ENCODE measurements at places on chromosomes 1 and 21.

- DNase-seq = no peak
Observed at GRCh38 chr1:205530116-205530515, 25.6 kb downstream of the CDK18 start.

DNA sequence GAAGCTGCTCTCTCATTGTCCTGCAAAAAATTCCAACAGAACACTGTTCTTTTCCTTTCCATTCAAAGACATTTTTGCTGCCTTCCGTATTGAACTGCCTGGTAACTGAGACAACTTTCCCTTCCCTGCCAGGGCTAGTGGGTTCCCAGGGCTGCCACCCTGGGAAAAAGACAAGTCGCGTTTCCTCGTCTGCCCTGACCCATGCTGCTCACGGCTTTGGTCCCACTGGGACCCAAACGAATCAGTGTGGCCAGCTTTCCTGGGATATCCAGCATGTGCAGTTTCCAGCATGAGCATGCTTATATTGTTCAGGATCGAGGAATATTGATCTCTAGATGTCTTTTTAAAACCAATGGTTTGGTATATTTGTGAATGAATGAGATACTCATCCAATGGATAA lies 18.2 kb downstream of the SOX13 start:
- no peak for DNase-seq

GRCh38 chr1:209349363-209350308 lies 233.9 kb upstream of the CAMK1G start:
- no peak for DNase-seq

GRCh38 chr1:232413674-232414073 lies 216.3 kb downstream of the SIPA1L2 start:
- no peak for DNase-seq

DNA sequence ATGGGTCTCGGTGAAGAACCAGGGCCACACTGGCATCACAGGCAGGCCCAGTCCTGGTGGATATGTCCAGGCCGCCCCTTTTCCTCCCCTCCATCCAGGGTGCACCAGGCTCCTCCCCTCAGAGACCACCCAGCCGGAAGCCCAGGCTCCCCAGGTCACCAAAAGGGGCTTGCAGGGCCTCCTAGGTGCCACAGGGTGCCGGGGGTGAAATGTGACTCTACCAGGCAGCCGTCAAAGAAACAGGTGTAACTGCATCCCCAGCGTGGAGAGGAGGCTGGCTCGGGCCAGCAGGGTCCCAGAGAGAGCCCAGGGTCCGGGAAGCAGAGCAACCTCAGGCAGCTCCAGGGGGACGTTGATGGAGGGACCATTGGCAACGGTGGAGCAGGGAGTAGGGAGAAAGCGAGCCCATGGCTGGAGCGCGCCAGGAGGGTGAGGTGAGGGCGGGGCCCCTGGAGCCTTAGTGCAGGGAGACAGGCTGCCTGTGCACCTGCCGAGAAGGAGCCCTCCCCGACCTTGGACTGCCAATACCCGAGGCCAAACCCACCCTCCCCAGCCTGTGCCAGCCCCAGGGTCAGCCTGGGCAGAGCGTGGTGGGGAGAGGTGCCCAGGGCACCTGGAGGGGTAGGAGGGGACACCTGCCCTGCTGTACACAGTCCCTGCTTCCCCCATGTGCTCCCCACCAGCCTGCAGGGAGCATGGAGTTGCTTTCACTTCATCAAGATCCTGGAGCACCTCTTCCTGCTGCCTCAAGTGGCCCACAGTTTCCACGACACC lies 48.3 kb upstream of the POFUT2 start:
- DNase-seq = no peak

DNA sequence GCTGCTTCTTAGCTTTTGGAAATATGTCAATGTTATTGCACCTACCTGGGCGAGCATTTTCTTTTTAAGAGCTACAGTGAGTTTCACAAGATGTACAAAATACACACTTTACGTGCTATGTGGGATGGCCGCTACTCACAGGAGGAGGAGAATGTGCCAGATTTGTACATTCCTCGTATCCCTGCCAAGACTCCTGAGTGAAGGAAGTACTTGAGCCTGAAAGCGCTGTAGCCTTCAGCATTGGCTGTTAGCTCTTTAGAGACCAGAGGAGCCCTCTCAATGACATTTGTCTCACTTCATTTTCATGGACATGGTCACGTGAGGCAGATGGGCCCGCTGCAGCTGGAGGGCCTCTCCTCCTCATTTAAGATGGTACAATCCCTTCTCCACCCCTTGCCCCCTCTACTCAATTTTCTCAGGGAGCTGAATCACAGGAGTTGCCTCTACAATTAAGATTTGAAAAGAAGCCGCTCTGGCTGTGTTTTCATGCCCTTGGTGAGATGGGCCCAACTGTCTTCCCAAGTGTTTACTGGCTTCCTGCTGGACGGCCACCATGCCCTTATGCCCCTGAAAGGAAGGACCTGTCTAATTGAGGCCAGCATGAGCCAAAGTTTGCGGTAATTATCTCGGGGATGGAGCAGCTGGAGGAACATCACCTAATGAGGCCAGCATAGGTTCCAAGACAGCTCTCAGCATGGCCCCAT lies 442.6 kb downstream of the PRDM2 start:
- DNase-seq = no peak

- DNase-seq = no peak
Observed at GRCh38 chr1:34726861-34727260, 28.0 kb upstream of the GJB5 start.

DNA sequence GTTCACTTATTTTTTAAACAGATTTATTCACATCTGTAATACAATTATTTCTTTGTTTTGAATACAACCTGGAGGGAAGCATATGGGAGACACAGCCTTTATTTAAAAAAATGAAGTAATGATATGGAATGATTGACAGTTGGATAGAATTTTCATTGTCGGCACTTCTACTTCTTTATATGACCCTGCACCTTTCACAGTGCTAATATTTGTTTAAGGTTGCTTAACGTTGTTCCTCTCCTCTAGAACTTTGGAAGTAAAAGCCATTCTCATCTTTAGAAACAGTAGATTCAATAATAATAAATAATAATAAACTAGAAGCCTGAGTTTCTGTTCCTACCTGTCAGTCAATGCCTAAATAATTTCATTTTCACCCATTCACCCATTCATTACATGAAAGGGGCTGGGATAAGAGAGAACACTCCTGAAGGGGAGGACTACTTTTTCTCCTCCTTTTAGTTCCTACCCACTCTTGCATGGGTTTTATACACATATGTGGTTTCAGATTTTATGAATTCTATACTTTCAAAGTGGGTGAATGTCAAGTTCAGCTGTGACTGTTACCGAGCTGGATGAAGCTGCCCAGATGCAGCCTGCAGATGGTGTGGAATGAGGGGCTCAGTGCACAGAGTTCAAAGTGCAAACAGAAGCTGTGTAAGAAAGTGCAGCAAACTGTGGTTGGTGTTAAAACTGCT lies 9.4 kb downstream of the RUNX1 start:
- DNase-seq = no peak

GRCh38 chr1:14222086-14222485 lies 376.4 kb upstream of the KAZN start:
- no peak for DNase-seq

DNA sequence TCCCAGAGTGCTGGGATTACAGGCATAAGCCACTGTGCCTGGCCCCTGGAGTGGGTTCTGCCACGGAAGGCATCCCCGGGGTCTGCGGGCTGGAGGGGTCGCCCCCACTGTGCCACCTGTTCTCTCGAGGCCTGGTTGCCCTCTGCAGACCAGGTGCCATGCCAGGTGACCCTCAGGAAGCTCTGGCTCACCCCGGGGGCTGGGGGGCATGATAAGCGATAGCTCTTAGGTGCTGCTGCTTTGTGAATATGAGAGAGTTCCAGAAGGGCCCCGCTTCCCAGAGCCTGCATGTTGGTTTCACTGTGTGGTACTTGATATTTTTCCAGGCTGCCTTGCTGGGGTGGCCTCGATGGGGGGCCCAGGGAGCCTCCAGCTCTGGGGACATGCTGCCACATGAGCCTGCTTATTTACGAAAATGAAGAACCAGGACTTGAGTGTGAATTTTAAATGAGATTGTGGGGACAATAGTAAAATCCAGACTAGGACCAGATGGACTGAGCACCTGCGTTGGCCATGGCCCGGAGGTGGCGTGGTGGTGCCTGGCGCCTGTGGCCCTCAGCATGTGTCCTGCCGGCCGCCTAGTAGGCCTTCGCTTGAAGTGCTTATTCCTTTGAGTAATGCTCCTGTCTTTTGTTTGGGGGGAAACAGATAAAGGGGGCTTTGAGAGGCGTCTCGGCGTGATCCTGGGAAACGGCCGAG lies 7.3 kb downstream of the SKI start:
- no peak for DNase-seq

DNA sequence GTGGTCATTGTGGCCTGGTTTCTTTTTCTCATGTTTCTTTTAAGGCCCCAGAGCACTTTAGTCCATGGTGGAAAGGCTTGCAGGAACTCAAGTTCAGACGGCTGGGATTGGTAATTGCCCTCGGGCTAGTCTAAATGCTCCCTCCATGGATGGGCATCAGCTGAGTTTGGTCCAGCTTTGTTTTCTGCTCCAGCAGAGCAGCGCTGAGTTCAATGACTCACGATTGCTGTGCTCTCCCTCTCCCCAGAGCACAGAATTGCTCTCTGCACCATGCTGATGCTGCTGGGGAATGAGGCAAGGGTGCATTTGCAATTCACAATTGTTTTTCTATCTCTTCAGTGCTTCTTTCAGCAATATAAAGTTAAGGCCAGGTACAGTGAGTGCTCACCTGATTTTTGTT lies 1.8 kb upstream of the OR2T6 start:
- no peak for DNase-seq

- DNase-seq = peak; percentile 51
Observed at GRCh38 chr1:205774198-205775014, 876 bp downstream of the RAB29 start.

GRCh38 chr1:225483818-225484656 lies 56.2 kb upstream of the LBR start:
- DNase-seq = no peak

- peak; percentile 55 for DNase-seq
Observed at GRCh38 chr1:16727190-16728111, 12.9 kb upstream of the RNU1-4 start.

DNA sequence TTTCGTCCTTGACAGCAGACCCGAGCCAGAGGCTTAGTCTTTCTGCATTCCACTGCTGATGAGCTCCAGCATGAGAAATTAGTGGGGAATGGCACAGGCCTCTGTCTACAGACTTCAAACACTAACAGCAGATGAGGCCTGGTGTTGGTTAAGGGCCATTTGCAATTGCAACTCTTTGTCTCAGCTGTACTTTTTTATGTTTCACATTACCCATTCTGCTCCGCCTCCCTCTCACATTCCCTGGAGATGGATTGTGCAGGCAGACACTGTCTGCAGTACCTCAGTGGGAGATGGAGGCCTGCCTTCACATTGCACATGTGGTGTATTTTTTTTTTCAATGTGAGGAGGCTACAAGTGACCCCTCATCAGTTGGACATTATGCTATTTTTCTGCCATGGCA lies 370.2 kb downstream of the DUSP10 start:
- DNase-seq = no peak

GRCh38 chr1:228735871-228736586 lies 750 bp downstream of the RHOU start:
- DNase-seq = peak; percentile 33

GRCh38 chr1:13623021-13623637 lies 39.5 kb downstream of the PDPN start:
- DNase-seq = no peak

GRCh38 chr21:37704751-37705150 lies 211.5 kb downstream of the KCNJ6 start:
- no peak for DNase-seq

- DNase-seq = peak; percentile 54
Observed at GRCh38 chr1:236395230-236395946, 1.3 kb downstream of the EDARADD start.

DNA sequence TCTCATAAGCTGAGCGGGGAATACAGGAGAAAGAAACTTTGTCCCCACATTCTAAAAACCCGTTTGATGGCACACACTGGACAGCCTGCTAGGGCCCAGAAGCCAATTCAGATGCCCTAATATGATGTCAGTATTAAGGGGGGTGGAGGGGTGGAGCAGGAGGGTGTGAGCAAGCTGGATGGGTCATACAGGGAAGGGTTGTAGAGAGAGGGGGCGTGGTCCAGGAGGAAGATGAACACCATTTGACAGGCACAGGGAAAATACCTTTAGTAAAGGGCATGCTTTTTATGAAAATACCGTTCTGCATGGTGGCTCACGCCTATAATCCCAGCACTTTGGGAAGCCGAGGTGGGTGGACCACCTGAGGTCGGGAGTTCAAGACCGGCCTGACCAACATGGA lies 6.0 kb downstream of the TARS2 start:
- no peak for DNase-seq

DNA sequence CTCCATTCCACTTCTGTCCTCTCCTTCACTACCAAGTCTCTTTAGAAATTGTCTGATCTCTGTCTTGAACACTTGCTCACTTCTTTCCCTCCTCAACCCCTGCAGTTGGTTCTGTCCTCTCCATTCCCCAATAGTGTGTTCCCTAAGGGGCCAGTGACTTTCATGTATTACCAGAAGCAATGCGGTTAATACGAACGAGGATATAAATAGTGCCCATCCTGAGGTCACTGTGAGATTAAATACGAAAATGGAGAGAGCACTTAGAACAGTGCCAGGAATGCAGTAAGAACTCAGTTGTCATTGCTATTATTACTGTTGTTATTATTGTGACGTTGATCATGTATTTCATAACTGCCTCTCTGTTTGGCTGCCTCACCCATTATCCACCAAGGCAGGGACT lies 53.0 kb upstream of the ARTN start:
- no peak for DNase-seq

- no peak for DNase-seq
Observed at GRCh38 chr1:201041011-201041410, 17.5 kb upstream of the KIF21B start.

All from CD4-positive, alpha-beta T cell treated with Interleukin-4 for 4 hours (primary cell).